ENCODE measurements at places on chromosomes 13 and 19.

DNA sequence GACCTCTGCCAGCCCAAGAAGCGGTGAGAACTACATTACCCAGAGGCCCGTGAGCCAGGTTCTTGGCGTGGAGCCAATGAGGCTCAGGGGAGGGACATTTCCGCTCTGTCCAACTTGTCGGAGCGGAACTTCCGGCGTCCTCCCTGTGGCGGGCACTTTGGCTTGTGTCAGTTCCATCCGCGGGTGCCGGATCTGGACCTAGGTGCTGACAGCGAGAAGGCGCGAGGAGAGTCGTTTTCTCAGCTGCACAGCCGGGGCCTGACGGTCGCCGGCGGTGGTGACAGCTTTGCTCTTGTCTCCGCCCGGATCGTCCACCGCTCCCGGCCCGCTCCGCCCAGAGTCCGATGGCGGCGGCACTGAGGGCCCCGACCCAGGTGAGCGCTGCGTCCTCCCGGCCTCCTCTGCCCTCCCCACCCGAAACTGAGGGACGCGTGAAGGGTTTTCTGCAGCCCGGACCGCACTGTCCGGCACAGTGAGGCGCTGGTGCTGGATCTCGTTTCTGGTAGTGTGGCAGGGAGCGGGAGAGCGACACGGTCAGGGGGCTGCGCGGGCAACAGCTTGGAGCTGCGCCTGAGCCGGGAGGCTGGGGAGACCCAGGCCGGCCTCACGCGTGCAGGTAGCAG lies at the start of gene ZNF530:
TSS of gene ZNF530 (plus strand) at position 125 of the 623 bp plus-strand sequence. CDS start 4,461 bp downstream, outside the sequence.
- DNase-seq: peak; percentile 96
- H3K36me3 ChIP-seq: peaks cover 7% of the 10 kb centered on the region
- H3K4me1 ChIP-seq: no peaks in the 10 kb centered on the region
- H3K27ac ChIP-seq: no peak within 1 kb of the TSS
- H3K4me3 ChIP-seq: peak within 1 kb of the TSS; percentile 80

DNA sequence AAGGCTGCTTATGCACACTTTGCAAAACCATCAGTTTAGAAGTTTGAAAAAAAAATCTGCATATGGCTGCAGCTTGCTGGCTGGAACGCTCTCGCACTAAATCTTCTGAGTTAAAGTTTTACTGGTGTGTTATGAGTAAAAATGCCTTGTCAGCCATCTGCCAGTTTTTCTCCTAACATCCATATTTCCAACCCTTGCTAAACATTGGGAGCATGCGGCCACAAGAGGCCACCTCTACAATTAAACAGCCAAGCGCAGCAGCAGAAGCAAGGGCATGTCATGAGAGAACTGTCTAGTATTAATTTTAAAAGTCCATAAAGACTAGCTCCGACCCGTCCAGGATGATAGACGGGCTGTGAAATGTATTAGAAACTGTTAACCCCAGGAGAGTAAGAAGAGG lies 248.3 kb downstream of the TSHZ3 start:
- peak; percentile 88 for DNase-seq
- no peak overlapping the region for H3K27ac ChIP-seq
- H3K4me1 ChIP-seq: no peaks in the 10 kb centered on the region
- no peaks in the 10 kb centered on the region for H3K36me3 ChIP-seq
- no peaks in the 10 kb centered on the region for H3K27me3 ChIP-seq

DNA sequence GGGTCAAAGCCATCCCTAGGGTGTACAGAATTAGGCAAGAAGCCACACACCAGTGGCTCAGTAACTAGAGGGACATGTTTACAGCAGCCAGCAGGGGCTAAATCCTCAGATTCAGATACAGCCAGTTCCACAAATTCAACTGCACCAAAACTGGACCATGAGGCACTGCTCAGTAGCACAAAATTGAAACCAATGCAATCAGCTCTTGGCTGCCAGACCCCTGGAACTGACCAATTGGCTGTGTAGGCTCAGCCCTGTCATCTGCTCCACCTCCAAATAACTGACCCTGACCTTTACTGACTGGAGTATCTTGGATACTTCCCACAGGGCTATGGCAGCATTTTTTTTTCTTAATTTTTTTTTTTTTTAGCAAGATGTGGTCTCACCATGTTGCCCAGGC lies 226.5 kb downstream of the FOXO1 start:
- H3K27ac ChIP-seq: peak overlapping the region; percentile 57
- H3K4me1 ChIP-seq: peaks cover 17% of the 10 kb centered on the region
- no peak for DNase-seq
- H3K4me3 ChIP-seq: no peak overlapping the region
- no peaks in the 10 kb centered on the region for H3K36me3 ChIP-seq
- no peaks in the 10 kb centered on the region for H3K27me3 ChIP-seq

DNA sequence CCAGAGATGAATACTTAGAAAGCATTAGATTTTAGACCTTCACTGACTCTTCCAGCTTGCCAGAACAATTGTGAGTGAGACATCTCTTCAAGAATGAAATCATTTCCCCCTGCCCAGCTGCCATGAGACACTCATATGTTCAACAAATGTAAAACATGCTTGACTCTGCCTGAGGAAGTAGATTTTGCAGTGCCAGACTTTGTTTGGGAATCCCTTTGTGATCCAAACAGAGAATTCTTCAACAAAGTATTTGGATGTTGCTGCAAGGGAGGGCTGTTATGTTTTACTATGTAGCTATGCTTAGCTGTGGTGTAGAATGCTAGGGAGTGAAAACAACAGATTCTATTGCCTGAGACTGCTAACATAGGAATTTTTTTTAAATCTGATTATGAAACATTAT lies 416.4 kb downstream of the DCT start:
- DNase-seq: peak; percentile 54
- H3K36me3 ChIP-seq: no peaks in the 10 kb centered on the region
- H3K4me1 ChIP-seq: peaks cover 16% of the 10 kb centered on the region
- no peaks in the 10 kb centered on the region for H3K27me3 ChIP-seq

- no peaks in the 10 kb centered on the region for H3K4me1 ChIP-seq
- no peaks in the 10 kb centered on the region for H3K36me3 ChIP-seq
- H3K27me3 ChIP-seq: no peaks in the 10 kb centered on the region
- no peak overlapping the region for H3K4me3 ChIP-seq
- DNase-seq: no peak
These were observed 1066.7 kb upstream of the ATXN8OS start for GRCh38 chr13:69040898-69041297.

DNA sequence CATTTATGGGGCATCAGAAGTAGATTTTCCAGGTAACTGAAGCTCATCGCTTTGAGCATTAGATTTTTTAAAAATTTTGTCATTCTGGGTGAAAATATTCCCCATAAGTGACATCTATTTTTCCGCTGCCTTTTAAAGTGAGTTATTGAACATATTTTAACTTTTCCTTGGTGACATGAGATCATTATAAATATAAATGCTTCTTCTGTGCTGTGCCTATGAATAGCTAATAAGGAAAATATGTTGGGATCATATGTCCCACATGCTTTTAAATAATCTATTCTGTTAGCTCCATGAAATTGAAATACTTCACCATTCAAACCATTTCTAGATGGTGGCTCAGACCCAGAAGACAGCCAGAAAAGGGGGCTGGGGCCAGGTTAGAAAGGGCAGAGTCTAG lies 14.1 kb downstream of the ATP7B start:
- H3K4me3 ChIP-seq: no peak overlapping the region
- H3K4me1 ChIP-seq: peaks cover 12% of the 10 kb centered on the region
- no peak for DNase-seq

- no peaks in the 10 kb centered on the region for H3K36me3 ChIP-seq
- no peak overlapping the region for H3K27ac ChIP-seq
- peaks cover 17% of the 10 kb centered on the region for H3K4me1 ChIP-seq
- H3K27me3 ChIP-seq: no peaks in the 10 kb centered on the region
- DNase-seq: no peak
- H3K4me3 ChIP-seq: no peak overlapping the region
These were observed 147.0 kb upstream of the RNF113B start for GRCh38 chr13:98324105-98324504.

DNA sequence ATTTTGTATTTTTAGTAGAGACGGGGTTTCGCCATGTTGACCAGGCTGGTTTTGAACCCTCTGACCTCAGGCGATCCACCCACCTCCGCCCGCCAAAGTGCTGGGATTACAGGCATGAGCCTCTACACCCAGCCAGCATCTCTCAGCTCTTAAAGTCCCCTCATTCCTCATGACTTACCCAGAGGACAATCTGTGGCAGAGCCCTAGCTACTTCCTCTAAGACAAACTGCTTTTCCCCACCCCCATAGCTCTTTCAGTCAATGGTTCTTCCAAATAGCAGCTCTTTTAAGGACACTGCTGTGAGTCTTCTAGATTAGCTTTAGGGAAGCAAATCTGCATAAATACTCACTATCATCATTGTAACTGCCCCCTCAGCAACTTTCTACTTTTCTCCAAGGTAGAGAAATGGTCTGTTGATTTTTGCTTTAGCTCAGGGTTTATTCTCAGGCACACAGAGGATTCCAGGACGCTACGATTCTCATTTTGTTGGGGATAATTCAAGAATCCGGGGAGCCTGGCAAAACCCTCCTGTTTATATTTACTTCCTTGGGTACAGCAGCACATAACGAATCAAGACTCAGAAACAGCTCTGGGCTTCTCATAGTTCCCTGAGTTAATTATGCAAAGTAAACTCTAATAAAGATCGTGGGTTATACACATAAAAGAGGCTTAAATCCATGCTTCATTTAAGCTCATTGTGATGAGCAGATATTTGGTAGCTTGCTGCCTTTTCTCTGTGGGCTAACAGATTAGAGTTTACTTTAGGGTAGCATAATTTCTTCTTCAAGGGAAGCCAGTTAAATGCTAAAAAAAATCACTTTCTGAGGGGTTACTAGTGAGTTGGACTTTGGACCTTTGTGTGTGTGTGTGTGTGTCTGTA lies 357.4 kb downstream of the TDRD3 start:
- H3K4me3 ChIP-seq: no peak overlapping the region
- no peaks in the 10 kb centered on the region for H3K36me3 ChIP-seq
- no peak overlapping the region for H3K27ac ChIP-seq
- no peaks in the 10 kb centered on the region for H3K4me1 ChIP-seq

GRCh38 chr19:4911786-4912672 lies 2.7 kb downstream of the UHRF1 start:
- no peak overlapping the region for H3K4me3 ChIP-seq
- H3K4me1 ChIP-seq: peaks cover 8% of the 10 kb centered on the region
- H3K36me3 ChIP-seq: no peaks in the 10 kb centered on the region
- DNase-seq: peak; percentile 82
- no peak overlapping the region for H3K27ac ChIP-seq

GRCh38 chr19:7522923-7523667 lies 671 bp downstream of the MCOLN1 start:
- H3K4me1 ChIP-seq: no peaks in the 10 kb centered on the region
- peaks cover 10% of the 10 kb centered on the region for H3K36me3 ChIP-seq

- peaks cover 2% of the 10 kb centered on the region for H3K4me1 ChIP-seq
- peaks cover 15% of the 10 kb centered on the region for H3K36me3 ChIP-seq
- H3K27ac ChIP-seq: peak within 1 kb of the TSS; percentile 17
- H3K4me3 ChIP-seq: peak within 1 kb of the TSS; percentile 73
These were observed at the start of gene ZNF578 for GRCh38 chr19:52453324-52454094. Gene ZNF578 (plus strand): TSS chr19:52453553. CDS start chr19:52501846, 48,293 bp downstream.

- no peak overlapping the region for H3K27ac ChIP-seq
- H3K4me1 ChIP-seq: no peaks in the 10 kb centered on the region
- no peak overlapping the region for H3K4me3 ChIP-seq
- peak; percentile 35 for DNase-seq
These were observed 1173.3 kb downstream of the PCDH17 start for GRCh38 chr13:58804832-58805231.
